ENCODE measurements at places on chromosomes 5 and 9.

DNA sequence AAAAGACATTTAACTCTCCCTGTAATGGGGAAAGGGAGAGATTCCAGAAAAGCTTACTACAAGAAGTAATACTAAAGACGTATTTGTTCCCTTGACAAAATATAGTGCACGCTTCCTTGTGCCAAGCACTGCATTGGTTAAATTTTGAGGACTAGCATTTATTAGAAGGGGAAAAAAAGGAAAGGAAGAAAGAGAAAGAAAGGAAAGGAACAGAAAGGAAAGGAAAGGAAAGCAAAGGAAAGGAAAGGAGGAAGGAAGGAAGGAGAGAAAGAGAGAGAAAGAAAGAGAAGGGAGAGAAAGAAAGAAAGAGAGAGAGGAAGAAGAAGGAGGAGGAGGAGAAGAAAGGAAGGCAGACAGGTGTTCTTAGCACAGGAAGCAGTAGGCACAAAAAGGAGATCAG lies 110.1 kb upstream of the CDH6 start:
- no peak for DNase-seq

GRCh38 chr5:141186897-141187512 lies at the start of gene PCDHB9:
Gene PCDHB9, plus strand, starts transcription at chr5:141187161. Its CDS starts 158 bp downstream, at chr5:141187319.
- DNase-seq = no peak

GRCh38 chr9:116928289-116928688 lies 241.2 kb downstream of the TRIM32 start:
- no peak for DNase-seq

DNA sequence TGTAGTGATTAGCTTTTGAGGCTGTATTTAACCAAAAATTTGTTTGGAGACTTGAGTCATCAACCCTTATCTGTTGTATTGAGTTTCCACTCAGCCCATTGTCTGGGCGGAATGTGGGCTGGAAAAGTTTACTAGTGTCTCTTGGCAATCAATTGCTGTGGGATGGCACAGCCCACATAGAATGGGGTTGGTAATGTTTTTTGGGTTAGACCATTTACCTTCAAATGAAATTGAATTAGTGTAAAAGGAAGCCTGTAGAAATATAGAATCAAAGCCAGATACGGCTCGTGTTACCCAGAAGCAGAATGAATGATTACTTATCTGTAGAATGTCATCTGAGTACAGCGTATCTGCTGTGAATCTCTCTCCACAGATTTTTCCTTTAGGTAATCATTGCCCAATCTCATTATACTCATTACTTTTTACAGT lies 142.9 kb downstream of the AOPEP start:
- DNase-seq = no peak

- no peak for DNase-seq
These were observed 304.0 kb upstream of the KLF4 start for GRCh38 chr9:107793541-107793940.

GRCh38 chr5:74446725-74447241 lies 193.7 kb downstream of the ENC1 start:
- DNase-seq = no peak

GRCh38 chr5:168209244-168209995 lies 82.0 kb upstream of the WWC1 start:
- no peak for DNase-seq

- no peak for DNase-seq
These were observed 425.9 kb downstream of the SPOCK1 start for GRCh38 chr5:137073189-137073588.

- DNase-seq = no peak
These were observed 175.6 kb upstream of the CCNH start for GRCh38 chr5:87588316-87588715.

DNA sequence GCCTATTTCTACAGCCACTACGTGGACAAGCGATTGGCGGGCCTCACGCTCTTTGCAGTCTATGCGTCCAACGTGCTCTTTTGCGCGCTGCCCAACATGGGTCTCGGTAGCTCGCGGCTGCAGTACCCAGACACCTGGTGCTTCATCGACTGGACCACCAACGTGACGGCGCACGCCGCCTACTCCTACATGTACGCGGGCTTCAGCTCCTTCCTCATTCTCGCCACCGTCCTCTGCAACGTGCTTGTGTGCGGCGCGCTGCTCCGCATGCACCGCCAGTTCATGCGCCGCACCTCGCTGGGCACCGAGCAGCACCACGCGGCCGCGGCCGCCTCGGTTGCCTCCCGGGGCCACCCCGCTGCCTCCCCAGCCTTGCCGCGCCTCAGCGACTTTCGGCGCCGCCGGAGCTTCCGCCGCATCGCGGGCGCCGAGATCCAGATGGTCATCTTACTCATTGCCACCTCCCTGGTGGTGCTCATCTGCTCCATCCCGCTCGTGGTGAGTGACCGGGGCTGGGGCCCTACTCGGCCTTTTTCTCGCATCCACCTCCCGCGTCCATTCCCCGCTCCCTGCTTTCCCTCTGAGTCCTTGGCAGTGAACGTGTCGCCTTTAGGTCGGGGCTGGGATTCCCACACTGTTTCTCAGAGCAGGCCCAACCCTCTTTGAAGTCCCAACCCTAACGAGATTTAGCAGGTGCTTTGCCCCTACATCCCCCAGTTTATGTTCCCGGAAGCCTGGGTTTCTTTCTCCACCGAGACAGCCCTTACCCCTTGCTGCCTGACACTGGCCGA lies 1.8 kb downstream of the PTGER4 start:
- DNase-seq = no peak

- DNase-seq = no peak
These were observed 749.8 kb upstream of the CDH9 start for GRCh38 chr5:27788184-27788583.

DNA sequence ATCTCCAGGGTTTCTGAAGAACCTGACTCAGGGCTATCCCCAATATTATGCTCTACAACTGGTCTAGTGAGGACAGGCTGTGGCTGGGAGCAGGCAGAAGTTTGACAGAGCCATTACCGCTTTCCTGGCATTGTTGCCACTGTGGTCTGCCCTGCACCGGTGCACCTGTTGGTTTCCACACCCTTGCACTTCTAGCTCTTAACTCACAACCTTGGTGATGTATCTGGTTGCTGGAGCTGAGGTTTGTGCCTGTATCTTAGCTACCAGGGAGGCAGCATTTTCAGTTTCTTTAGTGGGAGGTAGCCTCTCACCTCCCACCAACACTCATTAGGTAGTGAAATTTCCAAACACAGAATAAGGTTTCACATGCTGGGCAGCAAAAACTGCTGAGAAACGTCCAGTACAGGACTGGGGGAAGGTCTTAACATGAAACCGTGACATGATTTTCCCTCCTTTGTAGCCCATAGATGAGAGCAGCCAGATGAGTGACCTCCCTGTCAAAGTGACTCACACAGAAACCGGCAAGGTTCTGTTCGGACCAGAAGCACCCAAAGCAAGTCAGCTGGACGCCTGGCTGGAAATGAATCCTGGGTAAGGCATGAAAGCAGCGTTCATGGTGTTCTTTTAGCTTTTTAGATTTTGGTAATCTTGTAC lies 57.7 kb downstream of the SMARCA2 start:
- no peak for DNase-seq

DNA sequence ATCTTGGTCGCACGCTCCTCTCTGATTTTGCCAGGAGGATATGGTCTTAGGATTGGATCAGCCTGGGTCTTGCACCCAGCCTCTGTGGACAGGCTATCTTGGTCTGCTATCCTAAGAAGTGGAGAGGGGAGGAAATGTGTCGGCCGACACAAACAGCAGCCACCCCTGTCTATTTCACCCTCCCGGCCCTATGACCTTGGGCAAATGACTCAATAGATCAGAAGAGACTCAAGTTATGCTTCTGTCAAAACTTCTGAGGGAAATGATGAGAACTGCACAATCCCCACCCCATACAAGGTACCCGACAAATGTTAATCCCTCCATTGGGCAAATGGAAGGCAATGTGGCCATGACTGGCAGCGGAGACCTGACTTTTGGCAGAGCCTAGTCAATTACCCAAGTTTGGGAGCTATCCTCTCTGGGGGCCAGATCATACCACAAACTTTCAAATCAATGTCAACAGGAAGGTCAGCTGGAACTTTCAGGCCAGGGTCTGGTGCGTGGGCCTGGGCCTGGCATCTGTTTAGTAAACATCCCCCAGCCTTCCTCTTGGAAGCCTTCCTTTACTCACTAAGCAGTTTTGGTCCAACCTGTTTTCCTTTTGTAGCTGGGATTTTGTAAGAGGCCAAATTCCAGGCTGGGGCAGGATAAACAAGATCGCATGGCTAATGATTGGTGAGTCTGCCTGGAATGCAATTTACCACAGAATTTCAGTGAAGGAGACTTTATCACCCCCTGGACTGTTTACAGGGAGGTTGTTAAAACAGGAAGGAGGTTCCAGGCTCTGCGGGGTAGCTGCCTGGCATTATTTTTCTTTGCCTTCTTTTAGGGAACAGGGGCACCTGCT lies 64.2 kb upstream of the CPEB4 start:
- no peak for DNase-seq

DNA sequence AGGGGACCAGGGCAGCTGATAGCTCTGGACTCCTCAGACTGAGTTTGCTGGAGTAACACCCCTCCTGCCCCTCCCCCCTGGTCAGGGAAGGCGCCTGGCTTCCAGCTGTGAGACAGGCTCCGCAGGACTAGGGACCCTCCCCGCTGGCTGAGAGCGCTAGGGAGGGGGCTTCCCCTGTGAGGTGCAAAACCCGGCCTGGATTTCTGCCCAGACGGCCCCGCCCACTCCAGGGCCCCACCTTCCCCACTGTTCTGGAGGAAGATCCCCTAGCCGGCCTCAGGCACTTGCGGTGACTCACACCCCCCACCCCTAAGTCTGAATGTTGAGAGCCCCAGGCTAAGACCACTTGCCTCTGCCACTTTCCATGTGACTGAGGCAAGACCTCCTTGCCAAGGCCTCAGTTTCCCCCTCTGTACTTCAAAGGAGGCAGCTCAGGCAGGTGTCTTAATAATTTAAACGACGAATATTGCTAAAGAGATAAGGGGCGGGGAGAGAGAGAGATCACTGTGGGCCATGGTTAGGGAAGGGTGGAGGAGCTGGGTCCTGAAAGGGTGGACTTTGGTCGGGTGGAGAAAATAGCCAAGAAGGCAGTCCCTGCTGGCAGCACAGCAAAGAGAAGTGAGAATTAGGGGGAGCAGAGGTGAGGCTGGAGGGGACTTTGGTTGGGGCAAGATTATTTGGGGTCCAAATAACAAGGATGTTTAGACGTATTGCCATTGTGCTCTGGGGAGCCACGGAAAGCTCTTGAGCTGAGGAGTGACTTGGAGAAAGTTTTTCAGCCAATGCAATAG lies 1.0 kb upstream of the DAB2IP start:
- no peak for DNase-seq

- no peak for DNase-seq
These were observed 61.2 kb upstream of the GCNT4 start for GRCh38 chr5:75113354-75114113.

GRCh38 chr5:81140441-81140840 lies 92.7 kb upstream of the CKMT2 start:
- no peak for DNase-seq

- no peak for DNase-seq
These were observed 41.6 kb upstream of the POU5F2 start for GRCh38 chr5:93782978-93783377.

GRCh38 chr5:128674837-128675446 lies 136.9 kb upstream of the FBN2 start:
- DNase-seq = no peak
